ENCODE measurements at places on chromosomes 3 and 15.

- no peak for DNase-seq
Measured at GRCh38 chr15:51830276-51830806, 888 bp downstream of the TMOD3 start.

GRCh38 chr3:50466177-50466576 is 37.3 kb downstream of the CACNA2D2 start:
- DNase-seq: no peak

DNA sequence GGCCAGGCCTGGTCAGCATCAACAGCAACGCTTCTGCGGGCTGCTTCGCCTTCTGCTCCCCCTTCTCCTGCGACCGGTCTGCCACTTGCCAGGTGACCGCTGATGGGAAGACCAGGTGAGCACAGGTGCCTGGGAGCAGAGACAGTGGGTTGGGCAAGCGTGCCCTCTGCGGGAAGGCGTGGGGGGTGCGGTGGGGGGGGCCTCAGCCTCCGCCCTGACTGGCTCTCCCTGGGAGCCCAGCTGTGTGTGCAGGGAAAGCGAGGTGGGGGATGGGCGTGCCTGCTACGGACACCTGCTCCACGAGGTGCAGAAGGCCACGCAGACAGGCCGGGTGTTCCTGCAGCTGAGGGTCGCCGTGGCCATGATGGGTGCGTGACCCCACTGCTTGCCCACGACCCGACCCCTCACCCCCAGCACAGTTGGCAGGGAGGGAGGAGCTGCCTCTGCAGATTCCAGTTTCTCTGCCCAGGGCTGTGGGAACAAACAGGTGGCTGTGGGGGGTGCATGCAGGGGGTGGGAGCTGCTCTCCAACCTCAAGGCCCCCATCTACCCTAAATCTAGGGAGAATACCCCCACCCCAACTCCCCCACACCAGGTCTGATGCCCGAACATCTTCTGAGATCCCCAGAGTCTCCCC is 8.8 kb downstream of the STAB1 start:
- DNase-seq: no peak

- DNase-seq: no peak
Measured at GRCh38 chr3:99954914-99955644, 137.4 kb downstream of the CMSS1 start.

DNA sequence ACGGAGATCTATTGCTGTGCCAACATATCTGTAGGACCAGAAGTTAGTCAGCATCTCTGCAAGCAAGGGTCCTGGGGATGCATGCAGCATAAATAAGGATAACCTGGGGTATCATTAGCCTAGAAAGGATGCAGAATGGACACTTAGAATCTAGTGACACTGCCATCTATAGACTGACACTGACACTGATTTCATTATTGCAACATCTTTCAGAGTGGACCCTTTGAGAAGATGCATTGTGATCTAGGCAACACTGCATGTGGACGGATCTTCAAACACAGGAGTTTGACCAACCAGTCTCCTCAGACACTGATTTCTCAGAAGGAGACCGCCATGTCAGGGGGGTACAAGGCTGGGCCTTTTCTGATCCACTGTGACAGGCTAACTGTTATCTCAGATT is 52.4 kb downstream of the SCN10A start:
- DNase-seq: no peak

DNA sequence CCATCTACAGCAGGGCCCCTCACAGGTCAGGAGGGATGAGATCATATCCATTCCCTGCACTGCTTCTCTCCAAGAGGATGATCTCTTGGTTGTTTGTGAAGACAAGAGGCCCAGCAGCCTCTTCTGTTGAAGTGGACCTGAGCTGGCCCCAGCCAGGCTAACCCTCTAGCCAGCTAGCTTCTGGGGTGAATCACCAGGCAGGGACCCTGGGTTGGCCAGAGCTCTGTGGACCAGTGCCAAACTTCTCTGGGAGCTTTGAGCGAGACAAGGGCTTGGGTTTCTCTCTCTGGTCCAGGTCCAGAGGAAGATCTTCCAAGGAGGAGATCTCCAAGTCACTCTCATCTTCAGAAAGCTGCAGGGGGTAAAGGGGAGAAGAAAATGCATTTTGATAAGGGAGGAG is 52.7 kb downstream of the CLDN18 start:
- DNase-seq: no peak

DNA sequence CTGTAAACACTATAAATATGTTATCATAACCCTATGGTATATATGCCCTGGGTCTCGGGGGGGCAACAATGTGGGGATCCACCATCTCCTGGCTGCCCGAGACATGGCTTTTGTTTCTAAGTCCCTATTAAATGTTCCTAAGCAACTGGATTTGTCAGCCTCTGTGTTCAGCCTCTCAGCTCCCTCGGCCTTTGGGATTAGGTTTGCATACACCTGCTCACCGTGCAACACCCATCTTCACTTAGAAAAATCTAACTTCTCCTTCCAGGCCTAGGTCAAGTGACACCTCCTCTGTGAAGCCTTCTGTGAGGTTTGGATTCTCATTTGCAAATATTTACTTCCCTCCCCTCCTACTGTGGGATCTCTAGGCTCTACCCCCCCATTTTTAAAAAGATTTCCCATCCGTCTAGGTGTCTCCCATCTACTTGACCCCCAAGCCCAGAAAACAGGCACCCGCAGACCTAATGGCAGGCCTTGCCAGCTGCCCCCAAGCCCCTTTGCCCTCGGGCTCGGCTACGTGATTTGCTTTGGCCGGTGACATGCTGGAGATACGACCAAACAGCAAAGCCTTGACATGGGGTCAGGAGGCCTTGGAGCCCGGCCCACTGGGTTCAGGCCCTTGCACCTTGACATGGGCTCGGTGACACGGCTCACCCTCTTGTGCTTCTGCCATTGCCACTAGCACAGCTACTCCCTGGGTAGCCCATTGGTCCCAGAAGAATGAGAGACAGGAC is 66.0 kb upstream of the BLM start:
- DNase-seq: no peak

DNA sequence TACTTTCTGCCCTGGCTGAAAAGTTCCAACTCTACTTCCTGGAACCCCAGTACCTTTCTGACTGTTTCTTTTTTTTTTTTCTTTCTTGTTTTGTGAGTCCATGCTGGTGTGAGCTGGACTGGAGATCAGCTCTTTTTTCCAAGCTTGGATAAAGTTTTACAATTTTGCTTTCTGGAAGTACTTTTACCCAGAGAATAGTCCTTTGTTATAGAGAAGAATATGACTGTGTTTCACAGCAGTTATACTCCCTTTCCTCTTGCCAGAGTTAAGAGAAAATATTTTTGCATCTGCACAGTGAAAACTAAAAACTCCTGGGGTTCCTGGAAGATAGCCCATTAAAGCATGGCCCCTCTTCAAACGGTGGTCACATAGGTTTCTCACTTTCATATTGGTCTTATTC is 1100.6 kb downstream of the OTOL1 start:
- DNase-seq: no peak

DNA sequence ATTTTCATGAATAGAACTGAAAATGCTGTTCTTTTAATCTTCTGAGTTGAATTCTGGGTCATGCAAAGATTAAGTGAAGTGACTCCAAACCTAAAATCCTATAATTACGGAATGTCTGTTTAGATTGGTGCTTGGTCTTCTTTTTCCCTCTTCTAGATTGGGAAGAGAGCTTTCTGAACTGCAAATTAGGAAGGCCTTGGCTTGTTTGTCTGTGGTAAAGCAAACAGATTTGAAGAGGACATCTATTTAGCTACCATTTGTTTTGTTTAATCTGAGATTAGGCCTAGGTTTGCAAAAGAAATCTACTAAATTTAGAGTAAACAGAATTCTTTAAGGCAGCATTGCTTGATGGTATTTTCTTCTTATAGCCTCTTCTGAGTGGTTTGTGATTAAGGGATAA is 23.5 kb downstream of the PAQR9 start:
- DNase-seq: no peak

DNA sequence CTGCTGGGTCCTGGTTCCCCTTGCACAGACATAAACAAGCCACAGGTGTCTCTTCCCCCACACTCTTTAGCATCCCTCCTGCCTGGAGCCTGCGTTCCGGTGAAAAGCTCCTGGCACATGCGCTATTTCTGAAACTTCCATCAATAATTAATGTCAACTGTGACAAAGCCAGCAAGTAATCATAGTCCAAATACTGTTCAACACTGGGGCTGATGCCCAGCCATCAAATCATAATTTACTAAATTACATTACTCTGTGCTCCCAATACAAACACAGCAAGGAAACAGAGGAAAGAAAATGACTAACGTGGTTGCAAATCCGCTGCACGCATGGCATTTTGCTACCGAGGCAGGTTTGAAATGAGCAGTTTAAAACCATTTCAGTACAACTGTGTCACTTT is 294.7 kb downstream of the ERC2 start:
- no peak for DNase-seq

DNA sequence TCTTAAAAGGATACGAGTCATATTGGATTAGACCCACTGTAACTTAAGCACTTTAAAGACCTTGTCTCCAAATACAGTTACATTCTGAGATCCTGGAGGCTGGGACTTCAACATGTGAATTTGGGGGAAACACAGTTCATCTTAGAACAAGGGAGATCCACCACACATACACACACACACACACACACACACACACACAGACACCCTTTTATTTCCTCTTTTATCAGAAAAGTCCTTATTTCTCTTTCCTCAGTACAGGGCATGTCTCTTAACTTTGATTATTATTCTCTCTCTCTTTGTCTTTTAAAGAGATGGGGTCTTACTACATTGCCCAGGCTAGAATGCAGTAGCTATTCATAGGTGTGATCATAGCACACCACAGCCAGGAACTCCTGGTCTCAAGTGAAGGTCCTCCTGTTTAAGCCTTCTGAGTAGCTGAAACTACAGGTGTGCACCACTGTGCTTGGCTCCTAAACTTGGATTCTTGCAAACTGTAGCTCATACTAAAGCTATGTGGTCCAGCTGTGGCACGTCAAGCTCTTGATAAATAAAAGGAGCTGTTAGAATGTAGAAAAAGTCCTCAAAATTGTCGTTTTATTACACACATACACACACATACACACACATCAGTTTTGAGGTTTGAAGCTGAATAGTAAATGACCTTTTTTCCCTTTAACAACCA is 7.4 kb downstream of the GOLM2 start:
- DNase-seq: no peak

GRCh38 chr3:35565048-35565447 is 74.3 kb upstream of the ARPP21 start:
- DNase-seq: no peak

DNA sequence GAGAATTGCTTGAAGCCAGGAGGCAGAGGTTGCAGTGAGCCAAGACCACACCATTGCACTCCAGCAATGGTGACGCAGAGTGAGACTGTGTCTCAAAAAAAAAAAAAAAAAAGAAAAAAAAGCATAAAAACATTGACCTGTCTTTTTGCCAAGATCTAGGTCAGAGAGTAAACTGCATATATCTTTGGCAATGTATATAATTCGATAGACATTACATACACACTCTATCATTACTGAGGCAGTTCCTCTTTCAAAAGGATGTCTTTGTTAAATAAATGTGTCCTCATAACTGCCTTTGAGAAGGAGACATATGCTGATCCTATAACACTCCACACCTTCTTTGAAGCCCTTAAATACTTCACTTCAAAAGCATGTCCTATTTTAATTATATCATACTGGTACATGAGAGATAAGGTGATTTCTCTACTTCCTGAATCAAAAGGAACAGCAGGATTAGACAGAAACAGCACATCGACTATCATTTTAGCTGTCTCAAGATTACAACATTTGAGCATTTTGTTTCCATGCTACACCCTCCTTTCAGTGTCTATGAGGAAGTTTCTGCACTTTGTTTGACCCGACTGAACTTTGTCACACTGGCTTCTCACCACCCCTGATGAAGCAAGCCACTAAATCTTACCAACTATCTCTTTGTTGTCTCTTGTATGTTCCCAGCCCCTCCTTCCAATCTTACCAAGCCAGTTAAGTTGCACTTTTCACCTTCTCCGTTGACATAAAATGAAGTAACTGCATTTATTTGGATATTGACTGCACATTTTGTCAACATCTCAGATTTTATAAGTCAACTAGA is 335.8 kb downstream of the MECOM start:
- DNase-seq: peak; percentile 40

- DNase-seq: no peak
Measured at GRCh38 chr3:112555535-112556170, 6.1 kb downstream of the ATG3 start.

GRCh38 chr3:194070634-194071409 is 65.1 kb upstream of the HES1 start:
- DNase-seq: peak; percentile 91

GRCh38 chr15:67882487-67883233 is 42.8 kb upstream of the RNU6-1 start:
- no peak for DNase-seq

GRCh38 chr15:62711691-62712454 is 330.7 kb upstream of the TPM1 start:
- DNase-seq: no peak

DNA sequence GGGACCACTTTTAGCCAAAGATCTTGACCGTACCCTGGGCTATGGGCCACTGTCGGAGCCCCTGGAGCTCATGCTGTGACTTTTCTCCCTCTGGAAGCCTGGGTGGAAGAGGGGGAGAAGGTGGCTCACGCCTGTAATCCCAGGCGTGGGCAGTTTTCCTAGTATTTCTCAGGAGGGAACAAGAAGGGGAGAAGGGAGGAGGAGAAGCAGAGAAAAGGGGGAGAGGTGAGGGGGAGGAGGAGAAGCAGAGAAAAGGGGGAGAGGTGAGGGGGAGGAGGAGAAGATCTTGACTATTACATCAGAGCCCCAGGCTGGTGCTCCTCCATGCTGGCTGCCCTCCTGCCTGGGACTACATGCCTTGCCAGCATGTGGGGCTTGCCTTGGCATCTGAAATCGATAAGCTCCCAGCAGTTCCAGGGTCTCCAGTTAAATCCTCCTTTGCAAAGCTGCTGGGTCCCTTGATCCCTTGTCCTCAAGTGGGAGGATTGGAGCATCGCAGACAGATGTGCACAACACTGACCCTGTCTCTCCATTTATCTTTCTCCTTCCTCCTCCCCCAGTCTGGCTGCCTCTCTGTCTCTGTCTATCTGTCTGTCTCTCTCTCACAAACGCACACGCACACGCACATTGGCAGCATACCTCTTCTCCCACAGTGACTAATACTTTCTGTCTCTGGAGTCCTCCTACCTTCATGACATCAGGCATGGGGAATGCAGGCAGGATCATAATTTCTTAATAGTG is 41.6 kb downstream of the MRAS start:
- DNase-seq: peak; percentile 70

- DNase-seq: peak; percentile 37
Measured at GRCh38 chr3:181326637-181327223, 337.2 kb upstream of the DNAJC19 start.

GRCh38 chr3:183984127-183984740 is 33.5 kb downstream of the ABCC5 start:
- no peak for DNase-seq

- no peak for DNase-seq
Measured at GRCh38 chr3:111913163-111913763, 54.2 kb downstream of the PHLDB2 start.

Measured in hepatocyte (in vitro differentiated cells).